ENCODE measurements at places on chromosomes 11 and 22.

- no peak for DNase-seq
Measured at GRCh38 chr11:75781831-75782230, 13.3 kb downstream of the DGAT2 start.

DNA sequence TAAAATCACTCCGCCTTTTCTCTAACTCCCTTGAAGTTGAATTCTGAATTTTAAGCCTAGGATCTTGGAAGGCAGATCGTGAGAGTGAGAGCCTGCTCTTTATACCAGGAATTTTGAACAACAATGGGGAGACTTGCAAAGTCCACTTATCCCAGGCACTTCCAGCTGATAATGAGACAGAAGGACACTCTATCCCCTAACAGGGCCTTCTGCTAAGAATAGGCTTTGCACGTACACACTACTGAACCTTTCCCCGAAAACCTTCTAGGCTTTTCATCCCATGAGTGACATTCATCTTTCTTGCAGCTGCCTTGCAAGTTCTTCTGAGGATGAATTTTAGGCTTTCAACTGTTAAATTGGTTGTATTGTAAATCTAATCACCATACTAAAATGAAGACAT, 44.0 kb upstream of the WT1 start:
- no peak for DNase-seq

DNA sequence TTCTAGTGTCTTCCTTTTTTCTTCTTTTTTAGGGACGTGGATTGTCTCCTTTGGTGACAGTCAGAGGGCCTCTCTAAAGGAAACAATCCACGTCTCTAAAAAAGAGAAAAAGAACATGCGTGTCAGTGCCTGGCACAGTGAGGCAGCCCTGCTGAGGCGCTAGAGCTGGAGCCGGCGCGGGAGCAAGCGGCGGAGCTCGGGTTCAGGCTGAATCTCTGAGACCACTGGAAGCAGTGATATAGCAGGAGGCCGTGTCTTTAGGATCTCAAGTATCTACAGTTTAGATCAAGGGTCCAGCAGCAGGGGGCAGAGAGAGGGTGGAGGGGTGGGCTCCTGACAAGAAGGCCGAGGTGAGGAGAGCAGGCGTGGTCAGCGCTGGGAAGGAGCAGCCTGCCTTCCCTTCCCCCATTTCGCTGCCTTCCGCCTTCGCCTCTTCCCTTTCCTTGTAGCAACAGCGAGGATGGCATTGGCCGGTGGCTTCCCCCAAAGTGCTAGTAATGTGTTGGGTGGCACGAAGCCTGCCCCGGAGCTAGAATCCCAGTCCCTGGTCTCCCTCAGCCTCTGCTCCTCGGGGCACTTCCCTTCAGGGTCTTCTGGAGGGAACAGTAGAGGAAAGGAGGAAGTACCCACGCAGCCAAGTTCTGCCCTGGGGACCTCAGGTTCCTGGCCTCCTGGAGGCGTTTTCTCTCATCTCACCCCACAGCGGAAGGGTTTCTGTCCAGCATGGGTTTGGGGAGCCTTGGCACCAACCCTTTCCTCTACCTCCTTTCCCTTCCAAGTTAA, 28.2 kb upstream of the RAB1B start:
- no peak for DNase-seq

DNA sequence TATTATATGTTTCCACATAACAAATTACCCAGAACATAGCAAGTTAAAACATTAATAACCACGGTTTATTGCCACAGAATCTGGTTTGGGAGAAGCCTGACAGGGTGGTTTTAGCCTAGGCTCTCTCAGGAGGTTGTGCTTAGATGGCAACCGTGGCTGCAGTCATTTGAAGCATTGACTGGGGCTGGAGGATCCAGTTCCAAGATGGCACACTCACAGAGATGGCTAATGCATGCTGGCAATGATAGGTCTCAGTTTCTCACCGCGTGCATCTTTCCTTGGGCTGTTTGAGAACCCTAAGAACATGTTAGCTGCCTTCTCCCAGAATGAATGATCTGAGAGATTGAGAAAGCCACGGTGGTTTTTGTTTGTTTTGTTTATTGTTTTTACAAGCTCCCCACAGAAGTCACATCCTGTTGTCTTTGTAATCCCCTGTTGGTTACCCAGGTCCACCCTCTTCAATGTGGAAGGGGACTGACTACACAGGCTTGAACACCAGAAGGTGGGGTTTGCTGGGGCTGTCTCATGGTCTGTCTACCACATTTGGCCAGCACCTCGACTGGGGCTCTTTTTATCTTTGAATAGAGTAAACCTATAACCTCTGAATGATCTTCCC, 36.6 kb upstream of the GRAMD1B start:
- DNase-seq = no peak

All from activated gamma-delta T cell treated with Interleukin-2 at 50 U/mL for 16 hours (primary cell).